Neural crest cell (in vitro differentiated cells): ENCODE measurements at places on chromosomes 5 and 9. TPM values are rescaled to one million over a fixed set of nuclear protein-coding genes. Genes with fewer than 3 reads are reported as not detected.
A peak's percentile ranks its signal among the peaks of the same experiment; 100 is the strongest.

The NKD2 gene
- total RNA-seq = 15.6 and 20.6 TPM in 2 replicates

The F2RL2 gene
- total RNA-seq = not detected in 2 replicates

The SPINK9 gene
- total RNA-seq = not detected in 2 replicates

The KIF24 gene
- 12.3 and 13.8 TPM in 2 replicates for total RNA-seq

The SPATA24 gene
- 15.2 and 16.1 TPM in 2 replicates for total RNA-seq

DNA sequence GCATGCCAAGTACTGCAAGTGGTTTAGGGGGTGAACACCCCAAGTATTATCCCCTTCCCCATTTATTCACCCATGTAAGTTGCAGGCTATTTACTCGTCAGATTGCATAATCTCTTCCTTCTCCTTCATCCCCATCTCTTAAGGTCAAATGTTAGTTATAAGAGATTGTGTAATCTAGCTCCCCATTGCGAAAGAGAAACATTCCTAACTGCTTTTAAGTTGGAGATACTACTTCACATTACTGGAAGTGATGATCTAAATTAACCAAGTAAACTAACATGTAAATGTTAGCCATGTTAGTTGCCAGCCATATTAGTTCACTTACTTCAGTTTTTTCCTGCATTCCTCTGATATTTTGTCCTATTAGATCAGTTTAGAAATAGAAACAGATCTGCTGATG lies 262.3 kb downstream of the TAF11L14 start:
- no peak for DNase-seq
- no peaks in the 10 kb centered on the region for H3K36me3 ChIP-seq
- no peak overlapping the region for H3K27ac ChIP-seq

- peaks cover 61% of the 10 kb centered on the region for H3K4me1 ChIP-seq
- peaks cover 9% of the 10 kb centered on the region for H3K27me3 ChIP-seq
- DNase-seq = no peak
- H3K36me3 ChIP-seq = no peaks in the 10 kb centered on the region
- peak overlapping the region; percentile 32 for H3K27ac ChIP-seq
These were observed 39.4 kb downstream of the UBE2QL1 start for GRCh38 chr5:6488021-6488420.

DNA sequence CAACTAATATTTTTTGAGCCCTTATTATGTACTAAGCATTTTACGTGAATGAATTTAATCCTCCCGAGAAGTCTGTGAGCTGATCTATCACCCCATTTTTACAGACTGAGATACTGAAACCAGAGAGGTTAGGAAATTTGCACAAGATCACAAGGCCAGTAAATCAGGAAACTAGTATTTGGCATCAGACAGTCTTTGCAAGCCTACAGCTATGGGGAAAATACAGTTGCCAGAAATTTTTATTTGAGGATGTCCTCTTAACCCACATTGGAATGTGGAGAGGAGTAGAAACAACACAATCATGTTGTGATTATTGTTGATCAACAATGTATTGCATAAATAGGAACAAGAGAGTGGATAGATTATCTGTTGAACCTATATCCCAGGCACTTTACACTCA lies 2.3 kb upstream of the SLC46A2 start:
- H3K4me3 ChIP-seq = no peak overlapping the region
- no peak overlapping the region for H3K27ac ChIP-seq
- DNase-seq = no peak
- H3K27me3 ChIP-seq = peaks cover 56% of the 10 kb centered on the region
- H3K4me1 ChIP-seq = no peaks in the 10 kb centered on the region

DNA sequence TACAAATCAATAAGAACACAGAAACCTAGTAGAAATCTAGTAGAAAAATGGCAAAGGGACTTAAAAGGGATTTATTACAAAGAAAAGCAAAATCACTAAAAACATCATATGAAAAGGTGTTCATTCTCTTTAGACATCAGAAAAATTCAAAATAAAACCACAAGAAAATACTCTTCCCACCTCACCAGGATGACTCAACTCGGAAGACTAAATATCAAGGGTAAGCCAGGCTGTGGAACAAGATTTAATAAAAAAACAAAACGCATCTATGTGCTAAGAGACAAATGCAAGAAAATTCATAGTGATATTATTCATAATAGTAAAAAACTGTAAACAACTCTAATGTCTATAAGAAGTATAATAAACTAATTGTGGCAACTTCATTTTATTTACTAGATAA lies 181.6 kb upstream of the GHR start:
- DNase-seq = no peak
- no peaks in the 10 kb centered on the region for H3K27me3 ChIP-seq
- no peaks in the 10 kb centered on the region for H3K4me1 ChIP-seq
- no peak overlapping the region for H3K27ac ChIP-seq
- H3K36me3 ChIP-seq = no peaks in the 10 kb centered on the region

DNA sequence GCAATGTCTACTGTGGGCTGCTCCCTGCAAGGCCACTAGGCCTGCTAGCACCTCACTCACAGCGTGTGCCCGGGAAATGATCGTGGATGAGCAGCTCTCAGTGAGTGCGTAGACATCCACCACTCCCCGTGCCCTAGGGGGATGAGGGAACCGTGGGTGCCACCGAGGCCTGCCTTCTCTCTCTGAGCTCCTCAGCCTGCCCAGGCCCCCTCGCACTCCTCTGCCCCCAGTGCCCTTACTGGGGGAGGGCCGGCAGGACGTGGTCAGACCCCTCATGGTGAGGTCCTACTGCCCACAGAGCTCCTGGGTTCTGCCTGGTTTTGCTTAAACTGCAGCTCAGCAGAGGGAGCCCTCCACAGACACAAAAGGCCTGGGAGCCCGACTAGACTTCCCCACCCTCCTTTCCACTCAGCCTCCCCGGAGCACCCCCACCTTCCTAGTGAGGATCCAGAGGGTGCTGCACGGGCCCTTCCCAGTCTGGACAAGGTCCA lies 220.0 kb downstream of the CACNA1B start:
- H3K4me1 ChIP-seq = no peaks in the 10 kb centered on the region
- no peaks in the 10 kb centered on the region for H3K27me3 ChIP-seq
- no peak overlapping the region for H3K4me3 ChIP-seq
- DNase-seq = no peak
- H3K36me3 ChIP-seq = peaks cover 4% of the 10 kb centered on the region

DNA sequence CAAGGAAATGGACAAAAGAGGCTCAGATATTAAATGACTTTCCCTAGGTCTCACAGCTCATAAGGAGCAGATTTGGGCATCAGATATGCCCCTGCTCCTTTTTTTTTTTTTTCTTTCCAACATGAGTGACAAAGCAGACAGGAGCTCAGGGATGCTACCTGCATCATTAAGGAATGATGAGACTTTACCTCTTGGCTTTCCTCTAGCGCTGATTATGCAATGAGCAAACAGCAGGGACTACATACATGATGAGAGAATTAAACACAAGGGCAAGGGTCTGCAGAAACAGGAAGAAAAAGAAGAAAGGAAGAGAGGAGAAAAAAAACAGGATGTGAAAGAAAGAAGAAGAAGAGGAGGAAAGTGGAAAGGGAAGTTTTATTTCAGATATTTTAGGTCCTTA lies 179.9 kb downstream of the PPP2R2B start:
- peaks cover 8% of the 10 kb centered on the region for H3K4me1 ChIP-seq
- H3K27me3 ChIP-seq = no peaks in the 10 kb centered on the region
- H3K4me3 ChIP-seq = no peak overlapping the region
- DNase-seq = no peak
- H3K36me3 ChIP-seq = no peaks in the 10 kb centered on the region

- H3K27ac ChIP-seq = no peak overlapping the region
- no peaks in the 10 kb centered on the region for H3K36me3 ChIP-seq
- H3K4me1 ChIP-seq = peaks cover 3% of the 10 kb centered on the region
- DNase-seq = no peak
These were observed 301.7 kb downstream of the ATPSCKMT start for GRCh38 chr5:9947944-9948343.

DNA sequence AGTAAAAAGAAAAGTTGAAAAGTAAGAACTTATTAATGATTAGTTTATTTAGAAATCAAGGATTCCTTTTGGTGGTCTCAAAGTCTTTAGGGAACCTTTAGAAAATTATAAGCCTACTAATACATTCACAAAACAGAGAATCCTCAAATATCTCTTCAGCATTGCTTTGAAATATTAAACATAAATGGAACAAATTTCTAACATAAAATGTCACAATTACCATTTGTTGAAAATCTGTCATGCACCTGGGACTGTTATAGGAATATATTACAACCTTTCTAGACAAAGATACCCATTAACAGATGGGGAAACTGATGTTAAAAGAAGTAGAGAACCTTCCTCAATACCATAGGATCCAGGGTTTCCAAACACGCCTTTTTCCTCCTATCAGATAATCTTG lies 83.2 kb downstream of the LHFPL2 start:
- no peaks in the 10 kb centered on the region for H3K27me3 ChIP-seq
- peaks cover 37% of the 10 kb centered on the region for H3K4me1 ChIP-seq
- no peak overlapping the region for H3K4me3 ChIP-seq
- H3K27ac ChIP-seq = no peak overlapping the region
- DNase-seq = no peak

DNA sequence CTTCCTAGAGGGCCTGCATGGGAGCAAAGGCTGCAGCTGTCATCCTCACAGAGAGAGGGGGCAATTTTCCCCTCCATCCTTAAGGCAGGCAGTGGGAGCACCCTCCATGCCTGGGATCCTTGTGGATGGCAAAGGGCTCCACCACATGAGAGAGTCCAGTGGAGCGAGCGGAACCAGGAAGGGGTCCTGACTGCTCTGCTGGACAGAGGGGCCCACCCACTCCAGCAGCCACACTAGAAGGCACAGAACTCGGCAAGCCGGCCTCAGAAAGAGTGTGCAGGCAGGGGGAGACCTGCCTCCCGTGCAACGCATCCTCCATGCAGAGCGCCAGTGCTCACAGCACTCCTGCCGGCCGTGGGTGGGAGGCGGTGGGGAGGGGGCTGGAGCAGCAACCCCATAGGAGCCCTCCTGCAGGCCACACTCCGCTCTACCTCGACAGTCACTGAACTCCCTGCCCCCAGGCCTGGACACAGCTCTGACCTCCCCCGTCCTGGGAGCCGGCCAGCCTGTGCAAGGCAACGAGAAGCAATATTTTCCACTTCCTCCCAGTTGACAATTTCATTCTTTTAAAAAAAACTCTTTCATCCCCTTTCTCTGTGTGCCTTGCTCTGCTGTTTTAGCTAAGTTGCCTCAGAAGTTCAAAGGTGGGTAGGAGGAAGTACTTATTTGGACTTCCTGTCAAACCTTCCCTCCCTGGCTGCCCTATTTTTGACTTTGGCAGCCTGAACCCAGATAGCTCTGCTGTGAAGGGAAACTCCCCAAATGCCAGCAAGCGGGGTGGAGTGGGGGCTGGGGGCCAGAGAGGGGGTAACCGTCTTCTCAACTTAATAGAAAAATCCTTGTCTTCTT lies 5.3 kb upstream of the LCP2 start:
- H3K4me1 ChIP-seq = peaks cover 33% of the 10 kb centered on the region
- H3K36me3 ChIP-seq = no peaks in the 10 kb centered on the region
- no peaks in the 10 kb centered on the region for H3K27me3 ChIP-seq
- DNase-seq = no peak
- no peak overlapping the region for H3K4me3 ChIP-seq

- H3K36me3 ChIP-seq = peaks cover under 1% of the 10 kb centered on the region
- no peak overlapping the region for H3K27ac ChIP-seq
- H3K27me3 ChIP-seq = peaks cover 2% of the 10 kb centered on the region
- H3K4me1 ChIP-seq = peaks cover 13% of the 10 kb centered on the region
- no peak for DNase-seq
- no peak overlapping the region for H3K4me3 ChIP-seq
These were observed 16.1 kb upstream of the TTLL11 start for GRCh38 chr9:122109035-122109813.

DNA sequence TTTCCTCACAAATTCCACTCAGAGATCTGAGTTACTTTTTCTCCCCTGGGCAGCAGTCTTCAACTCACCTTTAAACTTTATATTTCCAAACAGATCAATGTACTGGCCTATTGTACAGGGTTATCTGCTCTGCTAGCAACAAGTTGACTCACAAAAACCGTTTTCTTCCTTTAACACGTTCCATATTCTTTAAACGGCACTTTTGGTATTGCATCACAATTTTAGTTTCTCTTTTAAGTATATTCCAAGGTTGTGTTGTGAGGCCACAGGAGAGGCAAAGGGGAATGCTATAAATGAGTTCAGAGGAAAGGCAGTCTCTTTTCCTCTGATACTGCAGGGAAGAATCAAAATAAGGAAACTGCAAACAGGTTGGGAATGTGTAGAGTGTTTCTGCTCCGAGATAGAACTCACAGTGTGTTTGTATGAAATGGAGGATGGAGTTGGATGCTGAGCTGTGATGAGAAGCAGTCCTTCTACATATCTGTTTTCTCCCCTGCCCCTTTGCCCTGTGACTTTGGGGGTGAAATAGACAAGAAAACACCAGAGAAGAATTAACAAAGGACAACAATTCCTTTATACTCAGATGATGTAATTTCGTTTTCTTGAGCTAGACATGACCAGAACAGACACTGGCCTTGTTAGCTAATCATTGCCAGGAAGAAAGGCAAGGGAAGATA lies 9.9 kb upstream of the ALDOB start:
- peaks cover 2% of the 10 kb centered on the region for H3K27me3 ChIP-seq
- H3K4me1 ChIP-seq = peaks cover 18% of the 10 kb centered on the region
- no peak overlapping the region for H3K4me3 ChIP-seq
- peak overlapping the region; percentile 24 for H3K27ac ChIP-seq

DNA sequence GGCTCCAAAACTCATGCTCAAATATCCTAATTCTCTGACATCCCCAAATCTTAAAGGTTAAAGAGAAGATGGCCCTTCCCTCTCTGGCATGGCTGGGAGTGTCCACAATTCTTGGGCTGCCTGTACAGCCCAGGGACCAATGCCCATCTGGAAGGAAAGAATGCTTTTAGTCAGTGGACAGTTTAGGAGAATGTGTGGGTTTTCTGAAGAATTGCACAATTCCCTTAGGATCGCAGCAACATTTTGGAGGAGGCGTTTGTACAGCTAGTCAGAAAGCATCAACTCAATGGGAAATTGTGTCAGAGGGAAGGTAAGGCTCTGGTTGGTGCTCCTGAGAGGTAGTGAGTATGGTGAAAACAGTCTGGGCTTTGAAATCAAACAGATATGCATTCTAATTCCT lies 15.0 kb downstream of the FAM193B start:
- peaks cover 8% of the 10 kb centered on the region for H3K4me1 ChIP-seq
- H3K27ac ChIP-seq = peak overlapping the region; percentile 9
- no peak for DNase-seq
- peaks cover 2% of the 10 kb centered on the region for H3K36me3 ChIP-seq
- H3K27me3 ChIP-seq = no peaks in the 10 kb centered on the region

DNA sequence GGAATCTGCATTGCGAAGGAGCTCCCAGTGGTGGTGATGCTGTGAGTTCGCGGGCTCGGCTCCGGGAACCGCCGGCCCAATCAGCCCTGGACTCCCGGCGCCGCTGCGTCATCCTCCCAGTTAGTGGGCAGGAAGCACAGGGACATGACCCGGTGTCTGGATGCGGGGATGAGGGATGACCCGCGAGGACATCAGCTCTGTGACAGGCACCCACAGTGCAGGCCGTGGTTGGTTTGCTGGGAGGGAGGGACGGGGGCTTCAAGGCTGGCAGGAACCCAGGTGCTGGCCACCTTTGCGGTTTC lies 996 bp downstream of the NXNL2 start:
- peaks cover 87% of the 10 kb centered on the region for H3K27me3 ChIP-seq
- H3K27ac ChIP-seq = no peak overlapping the region
- H3K4me3 ChIP-seq = no peak overlapping the region
- H3K36me3 ChIP-seq = no peaks in the 10 kb centered on the region
